ENCODE measurements at places on chromosomes 1 and 21.

- DNase-seq: no peak
Observed at GRCh38 chr1:34846265-34846664, 13.3 kb downstream of the SMIM12 start.

DNA sequence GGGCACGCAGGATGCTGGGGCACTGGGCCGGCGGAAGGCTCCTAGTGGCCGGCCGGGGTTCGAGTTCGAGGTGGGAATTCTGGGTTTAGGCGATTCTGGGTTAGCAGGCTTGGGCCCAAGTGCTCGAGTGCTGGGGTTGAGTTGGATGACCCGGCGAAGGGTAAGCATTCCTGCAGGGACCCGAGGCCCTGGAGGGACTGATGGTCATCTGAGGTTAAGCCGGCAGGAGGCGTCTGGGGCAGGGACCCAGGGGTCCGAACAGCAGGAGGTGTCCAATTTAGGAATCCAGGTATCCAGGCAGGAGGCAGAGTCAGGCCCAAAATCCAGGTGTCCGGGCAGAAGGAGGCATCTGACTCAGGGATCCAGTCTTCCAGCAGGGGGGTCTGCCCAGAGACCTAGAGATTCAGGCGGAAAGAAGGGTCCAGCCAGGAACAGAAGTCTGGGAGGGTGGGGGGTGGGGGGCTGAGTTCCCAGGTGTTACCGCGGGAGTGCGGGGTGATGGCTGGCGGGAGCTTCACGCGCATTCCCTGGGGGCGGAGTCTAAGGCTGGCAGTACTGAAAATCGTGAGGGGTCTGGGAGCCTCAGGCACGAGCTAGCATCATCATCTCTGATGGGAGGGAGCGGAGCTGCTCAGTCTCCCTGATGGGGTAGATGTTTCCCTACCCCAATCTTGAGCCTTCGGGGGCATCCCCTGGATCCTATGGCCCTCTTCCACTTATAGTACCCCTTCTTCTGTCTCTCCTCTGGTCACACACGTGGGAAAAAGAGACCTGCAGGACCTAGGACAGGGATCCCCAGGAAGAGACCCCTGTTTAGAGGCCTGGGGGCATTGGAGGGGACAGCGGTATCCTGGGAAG is 585 bp downstream of the GPR3 start:
- DNase-seq: no peak

DNA sequence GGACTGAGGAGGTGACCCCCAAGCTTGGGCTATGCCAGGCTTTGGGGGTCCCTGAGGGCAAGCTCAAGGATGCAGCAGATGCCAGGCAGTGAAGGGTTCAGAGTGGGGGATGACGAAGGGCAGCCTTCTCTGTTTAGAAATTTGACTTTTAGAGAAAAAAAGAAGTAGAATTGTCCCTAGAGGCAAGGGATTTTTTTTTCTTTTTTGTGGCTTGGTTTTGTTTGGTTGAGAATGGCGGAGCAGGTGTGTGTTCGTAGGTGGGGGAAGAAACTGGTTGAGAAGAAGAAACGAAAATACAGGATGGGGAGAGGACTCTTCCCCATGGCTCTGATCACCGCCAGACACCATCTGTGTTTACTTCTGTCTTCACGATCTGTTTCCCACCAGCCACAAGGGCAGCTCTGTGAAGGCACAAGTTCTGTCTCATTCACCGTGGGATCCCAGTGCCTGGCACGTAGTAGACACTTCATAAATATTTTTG is 8.2 kb downstream of the PLA2G5 start:
- no peak for DNase-seq

- no peak for DNase-seq
Observed at GRCh38 chr1:157367091-157367739, 185.1 kb downstream of the FCRL5 start.

DNA sequence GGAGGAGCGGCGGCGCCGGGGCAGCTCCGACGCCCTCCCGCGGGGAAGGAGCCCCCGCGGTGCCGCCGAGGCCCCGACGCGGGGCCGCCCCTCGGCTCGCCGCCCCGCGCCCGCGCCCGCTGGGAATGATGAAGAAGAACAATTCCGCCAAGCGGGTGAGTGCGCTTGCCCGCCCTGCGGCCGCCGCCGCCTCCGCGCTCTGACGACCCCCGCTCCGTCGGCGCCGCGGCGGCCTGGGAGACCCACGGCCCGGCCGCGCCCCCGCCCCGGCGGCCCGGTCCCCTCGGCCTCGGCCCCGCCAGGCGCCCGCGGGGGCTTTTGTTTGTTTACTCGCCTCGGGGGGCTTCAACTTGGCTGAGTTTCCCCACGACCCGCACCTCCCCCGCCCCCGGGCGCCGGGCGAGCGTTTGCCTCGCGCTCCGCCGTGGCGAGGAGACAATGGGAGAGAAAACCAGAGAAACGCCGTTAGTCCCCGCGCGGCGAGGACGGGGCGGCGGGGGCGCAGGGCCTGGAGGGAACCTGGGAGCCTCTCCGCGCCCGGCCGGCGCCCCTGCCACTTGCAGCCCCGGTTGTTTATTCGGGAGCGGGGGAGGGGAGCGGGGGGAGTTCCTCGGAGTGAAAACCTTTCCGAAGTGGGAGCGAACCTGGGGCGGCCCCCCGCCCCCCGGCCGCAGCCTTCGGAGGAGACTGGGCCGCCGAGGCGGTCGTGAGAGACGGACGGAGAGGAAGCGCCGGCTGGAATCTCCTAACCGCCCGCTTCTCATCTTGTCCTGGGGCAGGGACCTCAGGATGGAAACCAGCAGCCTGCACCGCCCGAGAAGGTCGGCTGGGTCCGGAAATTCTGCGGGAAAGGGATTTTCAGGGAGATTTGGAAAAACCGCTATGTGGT is 661 bp downstream of the PLEKHO1 start:
- DNase-seq: no peak

DNA sequence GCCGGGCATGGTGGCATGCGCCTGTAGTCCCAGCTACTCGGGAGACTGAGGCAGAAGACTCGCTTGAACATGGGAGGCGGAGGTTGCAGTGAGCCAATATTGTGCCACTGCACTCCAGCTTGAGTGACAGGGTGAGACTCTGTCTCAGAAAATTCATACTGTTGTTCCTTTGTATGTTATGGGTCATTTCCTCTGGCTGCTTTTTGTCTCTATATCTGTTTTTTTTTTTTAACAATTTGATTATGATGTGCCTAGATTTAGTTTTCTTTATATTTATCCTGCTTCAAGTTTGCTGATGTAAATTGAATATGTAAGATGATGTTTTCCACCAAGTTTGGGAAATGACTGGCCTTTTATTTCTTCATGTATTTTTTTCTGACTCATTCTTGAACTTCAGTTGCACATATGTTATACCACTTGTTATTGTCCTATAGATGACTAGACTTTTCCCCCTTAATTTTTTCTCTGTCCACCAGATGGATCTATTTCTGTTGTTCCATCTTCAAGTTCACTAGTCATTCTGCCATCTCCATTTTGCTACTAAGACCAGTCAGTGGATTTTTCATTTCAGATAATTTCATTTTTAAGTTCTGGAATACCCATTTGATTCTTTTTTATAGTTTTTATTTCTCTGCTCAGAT is 173.5 kb downstream of the GALNT2 start:
- no peak for DNase-seq

GRCh38 chr1:163399976-163400601 is 78.3 kb downstream of the NUF2 start:
- DNase-seq: no peak

DNA sequence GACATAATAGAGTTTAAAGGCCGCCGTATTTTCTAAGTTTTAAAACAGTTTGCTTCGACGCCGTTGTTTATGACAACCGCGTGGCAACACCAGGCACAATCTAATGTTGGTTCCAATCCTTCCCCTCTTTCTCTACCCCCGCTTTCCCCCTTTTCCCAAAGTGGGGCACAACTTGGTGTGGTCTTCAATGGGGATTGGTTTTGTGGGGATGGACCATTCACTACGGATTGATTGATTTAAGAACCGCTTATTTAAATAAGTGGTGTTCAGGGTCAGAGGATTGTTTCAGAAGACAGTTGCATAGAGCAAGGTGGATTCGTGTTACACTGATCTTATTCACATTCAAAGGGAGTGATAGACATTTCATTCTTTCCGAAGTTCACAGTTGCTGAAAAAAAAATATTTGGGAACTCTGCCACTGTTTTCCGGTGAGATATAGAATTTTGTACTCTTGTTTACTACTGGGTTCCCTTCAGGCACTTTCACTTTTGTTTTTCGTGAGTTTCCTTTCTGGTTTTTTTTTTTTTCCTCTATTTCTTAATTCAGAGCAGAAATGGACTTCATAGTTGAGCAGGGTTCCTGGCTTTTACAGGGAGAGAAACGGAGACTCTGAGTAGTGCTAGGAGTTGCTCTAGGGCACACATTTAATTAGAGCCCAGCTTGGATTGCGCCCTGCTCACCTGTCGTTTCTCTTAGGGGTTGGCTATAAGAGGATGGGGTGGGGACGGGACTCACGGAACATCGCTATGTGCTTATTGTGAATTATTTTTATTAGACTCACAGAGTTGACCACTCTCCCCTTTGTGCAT is 79.6 kb upstream of the AK4 start:
- no peak for DNase-seq

- DNase-seq: no peak
Observed at GRCh38 chr1:29129916-29130315, 6.2 kb upstream of the TMEM200B start.

GRCh38 chr1:38534473-38534823 is 325.1 kb downstream of the RRAGC start:
- DNase-seq: no peak

- no peak for DNase-seq
Observed at GRCh38 chr1:1330366-1331067, 563 bp upstream of the TAS1R3 start.

DNA sequence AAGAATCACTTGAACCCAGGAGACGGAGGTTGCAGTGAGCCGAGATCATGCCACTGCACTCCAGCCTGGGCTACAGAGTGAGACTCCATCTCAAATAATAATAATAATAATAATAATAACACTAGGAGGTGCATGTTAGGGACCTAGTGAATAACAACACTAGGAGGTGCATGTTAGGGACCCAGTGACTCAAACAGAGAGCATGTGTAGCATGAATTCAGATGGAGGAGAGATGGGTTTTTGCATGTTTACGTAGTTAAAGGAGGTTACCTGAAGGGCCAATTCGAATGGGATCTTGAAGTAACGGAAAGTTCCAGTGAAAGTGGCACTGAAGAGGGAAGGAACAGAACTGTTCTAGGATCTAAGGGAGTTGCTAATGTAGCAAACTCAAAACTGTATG is 7.1 kb upstream of the KCNK1 start:
- no peak for DNase-seq

DNA sequence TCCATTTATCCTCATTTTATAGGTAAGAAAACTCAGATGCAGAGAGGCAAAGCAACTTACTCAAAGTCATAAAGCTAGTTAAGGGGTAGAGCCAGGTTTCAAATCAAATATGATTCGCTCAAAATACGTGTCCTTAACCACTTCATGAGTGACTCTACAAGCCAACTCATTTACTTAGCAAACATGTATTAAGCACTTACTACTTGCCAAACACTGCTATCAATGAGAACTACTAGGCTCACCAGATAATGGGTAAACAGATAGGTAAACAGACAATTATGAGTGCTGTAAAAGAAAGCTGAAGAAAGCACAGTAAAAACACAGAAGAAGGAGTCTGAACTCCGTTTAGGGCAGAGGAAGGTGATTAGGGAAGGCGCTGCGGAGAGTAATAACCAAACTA is 65.9 kb downstream of the WDR64 start:
- DNase-seq: no peak

DNA sequence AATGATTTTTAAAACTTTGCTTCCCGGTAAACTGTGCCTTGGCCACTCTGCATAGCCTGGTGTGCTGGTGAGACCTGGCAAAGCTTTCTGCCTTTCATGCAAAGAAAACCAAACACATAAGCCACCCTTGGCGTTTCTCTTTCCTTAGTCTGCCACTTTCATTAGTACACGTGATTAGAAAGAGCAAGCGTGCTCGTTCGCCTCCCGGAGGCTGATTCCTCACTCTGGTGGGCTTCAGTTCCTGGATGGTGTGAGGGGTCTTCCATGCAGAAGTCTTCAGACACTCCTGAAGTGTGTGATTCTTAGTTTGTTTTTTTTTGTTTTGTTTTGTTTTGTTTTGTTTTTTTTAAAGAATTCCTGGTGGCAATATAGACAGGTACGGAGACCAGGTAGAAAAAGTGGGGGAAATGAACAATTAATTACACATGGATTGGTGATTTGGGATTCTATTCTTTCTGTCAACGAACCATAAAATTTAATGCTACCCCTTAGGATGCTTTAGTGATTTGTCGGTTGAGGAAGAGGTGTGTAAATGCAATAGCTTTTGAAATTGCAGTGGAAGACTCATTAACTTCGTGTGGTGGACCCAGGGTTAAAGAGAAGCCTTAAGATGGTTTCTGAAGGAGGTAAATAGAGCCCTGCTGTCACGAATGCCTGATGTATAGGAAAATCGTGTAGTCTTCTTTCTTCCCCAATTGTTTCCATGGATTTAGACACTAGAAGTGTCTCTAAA is 2.1 kb downstream of the GALNT2 start:
- no peak for DNase-seq

DNA sequence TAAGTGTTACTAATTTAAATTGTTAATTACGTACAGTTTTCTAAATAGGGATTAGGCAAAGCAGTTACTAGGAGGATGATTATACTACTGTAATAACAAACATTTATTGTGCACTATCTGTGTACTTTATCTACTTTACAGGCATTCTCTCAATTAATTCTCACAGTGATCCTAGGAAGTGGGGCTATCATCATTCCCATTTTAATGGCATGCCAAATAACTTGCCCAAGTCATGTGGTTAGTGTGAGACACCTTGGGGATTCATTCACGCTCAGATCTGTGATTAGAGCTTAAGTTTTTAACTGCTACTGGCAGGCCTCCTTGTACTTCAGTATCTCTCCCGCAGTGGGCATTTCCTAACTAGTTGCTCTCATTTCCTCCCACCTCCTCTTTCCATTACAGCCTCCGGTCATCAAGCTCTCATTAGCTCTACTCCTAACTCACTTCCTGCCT is 11.5 kb downstream of the PHLDA3 start:
- no peak for DNase-seq

GRCh38 chr1:9724706-9725476 is 73.4 kb downstream of the PIK3CD start:
- no peak for DNase-seq
